ENCODE measurements at places on chromosomes 2 and 18. TPM values are rescaled to one million over a fixed set of nuclear protein-coding genes. Genes with fewer than 3 reads are reported as not detected.

- H3K27ac ChIP-seq = no peak overlapping the region
- no peaks in the 10 kb centered on the region for H3K27me3 ChIP-seq
- H3K36me3 ChIP-seq = no peaks in the 10 kb centered on the region
- H3K4me3 ChIP-seq = no peak overlapping the region
Measured at GRCh38 chr2:30276455-30276911, 45.1 kb downstream of the LBH start.

DNA sequence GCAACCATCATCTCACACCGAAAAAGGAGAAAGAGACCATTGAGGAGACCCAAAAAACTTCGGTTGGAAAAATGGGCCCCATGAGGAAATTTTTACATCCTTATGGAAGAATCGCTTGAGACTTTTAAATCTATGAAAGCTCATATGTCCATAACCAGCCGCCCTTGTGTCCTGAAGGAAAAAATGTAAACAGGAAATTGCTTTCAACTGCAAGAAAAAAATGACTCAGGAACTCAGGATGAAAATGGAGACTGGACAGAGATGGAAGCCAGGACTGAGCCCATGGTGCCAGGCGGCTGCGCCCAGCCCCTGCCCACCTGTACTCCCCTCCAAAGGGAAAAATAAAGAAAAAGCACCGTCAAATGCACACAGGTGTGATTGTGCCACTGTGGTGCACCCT, 81.5 kb upstream of the SLC66A3 start:
- H3K36me3 ChIP-seq = no peaks in the 10 kb centered on the region
- no peak overlapping the region for H3K4me3 ChIP-seq
- DNase-seq = no peak
- no peaks in the 10 kb centered on the region for H3K27me3 ChIP-seq
- no peak overlapping the region for H3K27ac ChIP-seq
- no peaks in the 10 kb centered on the region for H3K4me1 ChIP-seq

- no peak for DNase-seq
- H3K4me1 ChIP-seq = no peaks in the 10 kb centered on the region
- H3K36me3 ChIP-seq = no peaks in the 10 kb centered on the region
- no peaks in the 10 kb centered on the region for H3K27me3 ChIP-seq
Measured at GRCh38 chr18:68427951-68428401, 286.9 kb downstream of the TMX3 start.

SP5 gene
- total RNA-seq = 0.98 TPM

- no peaks in the 10 kb centered on the region for H3K4me1 ChIP-seq
- H3K27ac ChIP-seq = no peak overlapping the region
- no peaks in the 10 kb centered on the region for H3K36me3 ChIP-seq
- no peak for DNase-seq
- no peaks in the 10 kb centered on the region for H3K27me3 ChIP-seq
Measured at GRCh38 chr2:39429746-39430145, 7.3 kb downstream of the MAP4K3 start.

GLI2 gene
- total RNA-seq = 3.4 TPM

DNA sequence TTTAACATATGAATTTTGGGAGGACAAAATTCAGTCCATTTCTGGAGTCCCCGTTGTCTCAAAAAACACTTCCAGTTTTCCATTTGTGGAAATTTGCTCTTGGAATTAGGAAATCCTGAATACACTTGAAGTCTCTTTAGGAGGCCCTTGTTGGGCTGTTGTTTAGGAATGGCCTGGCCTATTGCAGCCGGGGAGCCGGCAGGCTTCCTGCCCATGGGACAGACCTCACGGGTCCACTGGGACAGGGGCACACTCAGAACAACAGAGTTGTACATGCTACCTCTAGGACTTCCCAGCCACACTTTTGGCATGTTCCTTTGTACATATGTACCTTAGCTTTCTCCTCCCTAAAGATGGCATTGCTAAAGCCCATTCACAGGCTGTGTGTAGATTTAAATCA, 57.3 kb downstream of the ACOXL start:
- no peak overlapping the region for H3K4me3 ChIP-seq
- H3K4me1 ChIP-seq = peaks cover 14% of the 10 kb centered on the region
- no peak for DNase-seq

DNA sequence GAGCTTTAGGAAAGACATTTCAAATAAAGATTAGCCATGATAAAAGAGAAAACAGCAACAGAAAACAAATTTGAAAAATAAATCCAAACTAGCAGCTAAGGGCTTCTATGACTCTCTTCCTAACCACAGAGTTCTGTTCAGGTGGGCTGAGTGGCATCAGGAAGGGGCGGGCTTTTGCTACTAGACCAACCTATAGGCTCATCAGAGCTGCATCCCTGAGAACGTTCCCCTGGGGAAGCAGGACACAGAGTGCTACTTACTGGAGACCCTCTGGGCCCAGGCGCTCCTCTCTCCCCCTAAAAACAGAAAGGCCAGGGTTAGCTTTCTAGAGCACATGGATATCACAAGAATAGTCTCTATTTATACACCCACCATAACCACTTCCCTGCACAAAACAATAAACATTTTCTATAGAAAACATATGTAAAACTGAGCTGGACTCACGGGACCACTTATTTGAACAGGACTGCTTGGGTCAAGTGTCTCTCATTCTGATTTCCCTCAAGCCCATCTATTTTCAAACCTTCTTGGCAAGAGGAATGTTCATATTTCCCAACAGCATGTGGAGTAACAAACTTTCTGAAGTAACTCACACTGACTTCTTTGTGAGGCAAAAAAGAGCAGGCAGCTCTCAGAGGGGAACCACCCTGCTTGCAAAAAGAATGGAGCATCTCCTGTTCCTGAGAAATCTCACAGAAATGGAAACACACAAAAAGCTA, 78.9 kb upstream of the LMAN1 start:
- no peak overlapping the region for H3K4me3 ChIP-seq
- no peak overlapping the region for H3K27ac ChIP-seq
- peaks cover 7% of the 10 kb centered on the region for H3K27me3 ChIP-seq
- DNase-seq = no peak

GRCh38 chr2:188852772-188853171, 121.4 kb upstream of the COL3A1 start:
- H3K36me3 ChIP-seq = no peaks in the 10 kb centered on the region
- no peak for DNase-seq
- no peak overlapping the region for H3K4me3 ChIP-seq
- H3K27me3 ChIP-seq = no peaks in the 10 kb centered on the region
- no peaks in the 10 kb centered on the region for H3K4me1 ChIP-seq

KIAA1328 gene
- total RNA-seq = 5.2 TPM

DNA sequence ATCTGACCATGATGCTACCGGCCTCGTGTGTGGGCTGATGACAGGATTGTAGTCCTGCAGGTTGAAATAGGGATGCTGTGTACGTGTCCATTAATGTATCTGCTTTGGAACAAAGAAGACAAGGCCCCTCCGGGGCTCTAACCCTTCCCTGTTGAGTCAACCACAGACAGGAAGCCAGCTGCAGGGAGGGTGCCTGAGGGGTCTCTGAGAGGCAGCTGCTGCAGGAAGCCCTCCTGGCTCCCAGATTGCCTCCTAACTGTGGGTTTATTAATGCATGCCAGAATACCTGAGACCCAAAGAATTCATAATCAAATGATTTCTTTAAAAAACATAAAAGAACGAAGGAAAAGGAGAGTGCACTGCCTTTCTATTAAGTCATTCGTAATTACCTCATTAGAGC, 140.4 kb downstream of the CELF4 start:
- no peak for DNase-seq
- no peaks in the 10 kb centered on the region for H3K36me3 ChIP-seq
- no peaks in the 10 kb centered on the region for H3K27me3 ChIP-seq

GRCh38 chr18:36756242-36756641, 72.6 kb downstream of the TPGS2 start:
- DNase-seq = no peak
- no peak overlapping the region for H3K27ac ChIP-seq
- no peaks in the 10 kb centered on the region for H3K36me3 ChIP-seq
- no peak overlapping the region for H3K4me3 ChIP-seq

DNA sequence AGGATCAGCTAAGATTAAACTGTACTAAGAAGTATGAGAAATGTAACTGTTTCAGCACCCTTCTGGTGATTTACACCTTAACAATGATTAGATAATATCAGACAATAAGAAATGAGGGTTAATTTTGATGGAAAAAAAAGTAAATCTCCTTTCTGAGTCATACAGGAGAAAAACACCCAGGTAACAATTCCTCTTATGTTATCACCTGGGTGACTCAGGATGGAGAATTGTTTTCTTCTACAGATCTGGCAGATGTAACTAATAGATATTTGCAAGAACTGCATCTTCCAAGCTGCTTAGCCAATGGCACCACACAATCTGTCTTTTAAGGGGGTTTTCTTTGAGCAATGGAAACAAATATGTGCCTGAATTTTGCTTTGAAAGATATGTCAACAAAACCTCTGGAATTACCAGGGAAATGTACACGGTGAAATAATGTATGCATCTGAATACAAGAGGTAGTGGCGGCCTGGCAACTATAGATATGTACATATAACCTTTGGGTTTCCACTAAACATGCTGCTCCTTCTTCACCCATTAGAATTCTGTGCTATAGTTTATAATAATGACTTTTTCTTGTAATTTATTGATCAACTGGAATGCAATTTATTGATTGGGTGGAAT, 407.9 kb downstream of the CPS1 start:
- H3K4me3 ChIP-seq = no peak overlapping the region
- H3K27ac ChIP-seq = no peak overlapping the region
- no peaks in the 10 kb centered on the region for H3K27me3 ChIP-seq

- H3K27ac ChIP-seq = no peak overlapping the region
- no peak for DNase-seq
- H3K4me1 ChIP-seq = no peaks in the 10 kb centered on the region
Measured at GRCh38 chr2:114742245-114742644, 299.8 kb downstream of the DPP10 start.

DNA sequence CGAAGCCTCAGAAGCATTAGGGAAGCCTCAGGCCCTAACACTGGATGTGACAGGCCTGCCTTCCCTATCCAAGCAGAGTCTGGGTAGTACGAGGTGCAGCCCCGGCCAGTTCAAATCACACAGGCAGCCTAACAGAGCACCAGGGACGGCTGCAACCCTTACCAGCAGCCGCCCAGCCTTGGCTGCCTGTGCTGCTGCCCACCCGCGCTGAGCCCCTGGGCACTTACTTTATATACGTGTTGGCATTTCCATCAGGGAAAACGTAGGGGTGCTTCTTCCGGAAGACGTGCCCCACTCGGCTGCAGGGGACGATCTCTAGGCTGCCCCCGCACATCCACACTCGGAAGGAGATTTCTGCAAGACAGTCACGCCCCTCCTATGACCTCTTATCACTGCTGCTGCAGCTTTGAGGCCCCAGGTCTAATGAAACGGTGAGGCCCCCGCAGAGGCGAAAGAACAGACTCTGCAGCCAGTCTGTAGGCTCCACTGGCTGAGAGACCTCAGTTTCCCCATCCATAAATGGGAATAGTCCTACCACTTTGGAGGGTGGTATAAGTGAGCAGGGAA, 124.7 kb upstream of the CAPN13 start:
- no peaks in the 10 kb centered on the region for H3K36me3 ChIP-seq
- no peak overlapping the region for H3K27ac ChIP-seq
- H3K4me1 ChIP-seq = no peaks in the 10 kb centered on the region
- H3K4me3 ChIP-seq = no peak overlapping the region
- DNase-seq = no peak

VIL1 gene
- total RNA-seq = 0.49 TPM
